ENCODE measurements at places on chromosomes 3 and 15.

DNA sequence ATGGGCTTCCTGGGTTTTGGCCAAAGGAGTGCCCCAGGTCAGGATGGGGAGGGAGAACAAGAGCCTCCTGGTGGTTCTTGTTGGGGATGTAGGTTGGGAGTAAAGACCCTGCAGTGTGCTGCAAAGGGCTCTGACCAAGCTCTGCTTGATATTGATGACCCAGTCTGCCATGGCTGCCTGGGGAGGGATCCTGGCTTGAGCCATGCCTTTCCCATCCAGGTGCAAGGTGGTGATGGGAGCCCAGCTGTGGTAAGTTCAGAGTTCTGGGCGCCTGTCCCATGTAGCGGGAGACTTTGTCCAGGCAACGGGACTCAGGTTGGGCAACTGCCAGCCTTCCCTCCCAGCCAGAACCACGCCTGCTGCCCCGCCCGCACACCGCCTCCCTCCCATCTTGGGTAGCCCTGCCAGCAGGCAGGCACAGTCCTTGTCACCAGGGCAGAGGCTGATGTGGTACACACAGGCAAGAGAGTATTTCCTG lies 2.6 kb downstream of the GNAI2 start:
- no peak for DNase-seq

DNA sequence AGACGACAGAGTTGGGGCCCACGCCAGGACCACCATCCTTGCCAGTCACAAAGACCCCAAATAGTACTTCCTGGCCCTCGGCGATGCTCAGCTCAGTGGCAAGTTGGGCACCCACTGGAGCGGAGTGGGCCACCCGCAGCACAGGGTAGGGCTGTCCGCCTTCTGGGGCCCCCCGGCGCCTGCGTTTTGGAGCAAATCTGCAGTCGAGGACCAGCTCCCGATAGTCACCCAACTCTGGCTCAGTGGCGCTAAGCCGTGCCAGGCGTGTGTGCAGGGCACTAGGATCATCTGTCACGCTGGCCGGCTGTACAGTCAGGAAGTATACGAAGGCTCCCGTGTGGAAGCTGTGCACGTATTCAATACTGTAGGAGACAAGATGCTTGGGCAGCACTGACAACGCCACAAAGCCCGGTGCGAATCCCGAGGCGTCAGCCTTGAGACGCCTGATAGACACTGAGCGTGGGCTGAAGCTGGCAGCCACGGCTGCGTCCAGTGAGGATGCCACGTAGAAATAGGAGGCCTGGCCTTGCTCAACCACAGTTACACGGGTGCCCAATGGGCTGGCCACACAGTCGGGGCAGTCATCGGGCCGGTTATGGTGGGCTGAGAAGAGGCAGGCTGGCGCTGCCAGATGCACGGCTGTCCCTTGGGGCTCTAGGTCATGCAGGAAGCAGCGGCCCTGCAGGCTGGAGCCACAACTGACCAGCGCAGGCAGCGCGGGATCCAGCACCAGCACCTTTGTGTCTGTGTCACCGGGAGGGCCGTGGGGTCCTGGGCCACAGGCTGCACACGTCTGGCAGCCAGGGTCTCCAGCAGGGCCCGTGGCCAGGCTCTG lies 945 bp downstream of the MST1R start:
- no peak for DNase-seq

DNA sequence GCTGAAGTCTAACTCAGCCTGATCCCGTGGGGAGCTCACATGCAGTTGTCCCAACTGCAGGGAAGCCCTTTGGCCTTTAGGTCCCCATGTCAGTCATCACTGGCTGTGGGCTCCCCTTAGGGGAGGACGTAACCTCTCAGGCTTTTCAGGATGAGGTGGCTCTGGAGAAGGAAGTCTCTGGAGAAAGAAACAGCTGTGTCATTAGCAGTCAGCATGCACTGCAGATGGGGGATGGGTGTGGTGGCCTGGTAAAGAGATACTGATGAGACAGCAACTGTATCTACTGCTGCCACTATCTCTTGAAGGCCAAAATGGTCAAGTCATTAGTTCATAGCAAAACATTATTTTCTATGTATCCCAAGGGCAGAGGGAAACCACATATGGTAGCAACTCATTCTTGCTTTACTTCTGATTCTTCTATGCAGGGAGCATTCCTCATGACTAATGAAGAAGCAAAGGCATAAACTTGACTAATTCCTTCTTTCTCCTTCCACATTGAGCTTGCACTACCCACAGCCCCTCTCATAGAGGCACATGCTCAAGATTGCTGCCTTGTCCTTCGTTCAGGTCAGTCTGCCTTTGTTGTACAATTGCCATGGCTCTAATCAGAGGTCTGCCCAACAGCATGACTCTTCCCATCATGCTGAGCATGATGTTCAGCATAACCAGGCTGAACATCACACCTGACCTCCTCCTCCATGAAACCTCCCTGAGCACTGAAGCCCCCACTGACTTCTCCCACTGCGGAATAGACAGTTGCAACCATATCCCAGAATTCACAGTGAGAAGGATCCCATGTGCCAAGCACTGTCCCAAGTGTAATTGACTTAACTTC lies 47.8 kb upstream of the TMEM158 start:
- no peak for DNase-seq

DNA sequence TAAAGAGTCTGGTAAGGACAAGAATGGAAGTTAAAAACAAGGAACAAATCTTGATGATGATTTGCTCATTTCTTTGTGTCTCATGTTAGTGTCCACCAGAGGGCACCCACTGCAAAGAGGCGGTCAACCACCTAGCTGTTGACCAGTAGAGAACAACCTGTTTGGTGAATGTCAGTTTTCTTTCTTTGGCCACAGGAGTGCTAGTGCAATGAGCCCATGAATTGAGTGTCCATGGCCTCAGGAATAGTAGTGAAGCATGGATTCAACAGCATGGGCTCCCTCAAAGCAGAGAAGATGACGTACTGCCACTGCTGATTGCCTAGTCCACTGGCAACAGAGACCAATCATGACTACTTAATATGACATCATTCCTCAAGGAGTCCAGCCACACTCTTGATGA lies 10.7 kb upstream of the CNTN6 start:
- peak; percentile 64 for DNase-seq

GRCh38 chr3:11236588-11237461 lies 35.4 kb upstream of the ATG7 start:
- DNase-seq, result peak; percentile 84

DNA sequence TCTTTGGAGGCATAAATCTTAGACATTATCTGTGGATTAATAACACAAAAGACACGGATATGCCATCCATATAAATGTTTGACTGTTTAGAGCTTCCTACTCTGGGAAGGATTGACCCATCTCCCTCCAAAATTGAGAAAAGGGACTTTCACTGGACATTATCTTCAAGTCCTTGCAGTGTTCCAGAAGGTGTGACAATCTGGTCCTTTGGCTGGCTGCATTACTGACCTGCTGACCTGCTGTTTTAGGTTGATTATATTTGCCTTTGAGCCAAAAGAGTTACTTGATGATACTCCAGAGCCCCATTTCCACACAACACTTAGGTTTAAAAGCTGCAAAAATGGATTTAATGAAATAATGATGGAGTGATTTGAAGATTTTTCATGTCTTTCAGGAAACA lies 504.6 kb downstream of the LPP start:
- no peak for DNase-seq

- DNase-seq, result no peak
These were observed 59.9 kb downstream of the IGF2BP2 start for GRCh38 chr3:185764980-185765370.

DNA sequence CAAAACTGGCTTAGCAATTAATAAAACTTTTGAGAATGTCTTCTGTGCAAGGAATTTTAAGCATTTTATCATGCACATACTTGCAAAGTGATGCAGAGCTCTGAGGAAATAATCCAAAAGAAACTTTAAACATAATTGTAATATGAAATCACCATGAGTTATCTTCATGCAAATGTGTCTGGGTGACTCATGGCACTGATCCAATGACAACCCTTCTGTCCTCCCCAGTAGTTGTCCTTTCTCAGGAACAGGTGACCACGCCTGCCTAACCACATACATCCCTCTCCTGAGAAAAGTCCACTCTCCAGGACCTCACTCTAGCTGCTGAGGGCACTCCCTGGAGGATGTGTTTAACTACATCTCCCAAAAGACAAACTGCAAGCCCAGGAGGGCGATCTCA lies 530.6 kb upstream of the IL12A start:
- peak; percentile 35 for DNase-seq

- no peak for DNase-seq
These were observed 40.8 kb downstream of the MRAS start for GRCh38 chr3:138389144-138389601.

GRCh38 chr15:87118435-87118834 lies 1038.8 kb downstream of the AGBL1 start:
- no peak for DNase-seq

- DNase-seq, result no peak
These were observed 452.0 kb downstream of the GABRG3 start for GRCh38 chr15:27422997-27423396.

DNA sequence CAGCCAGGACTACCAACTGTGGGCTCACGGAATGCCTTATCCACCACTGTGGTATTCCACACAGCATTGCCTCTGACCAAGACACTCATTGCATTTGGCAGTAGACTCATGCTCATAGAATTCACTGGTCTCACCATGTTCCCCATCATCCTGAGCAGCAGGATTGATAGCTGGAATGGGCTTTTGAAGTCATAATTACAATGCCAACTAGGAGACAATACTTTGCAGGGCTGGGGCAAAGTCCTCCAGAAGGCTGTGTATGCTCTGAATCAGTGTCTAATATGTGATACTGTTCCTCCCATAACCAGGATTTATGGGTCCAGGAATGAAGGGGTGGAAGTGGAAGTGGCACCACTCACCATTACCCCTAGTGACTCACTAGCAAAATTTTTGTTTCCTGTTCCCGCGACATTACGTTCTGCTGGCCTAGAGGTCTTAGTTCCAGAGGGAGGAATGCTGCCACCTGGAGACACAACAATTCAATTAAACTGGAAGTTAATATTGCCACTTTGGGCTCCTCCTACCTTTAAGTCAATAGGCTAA lies 58.6 kb upstream of the CCDC80 start:
- DNase-seq, result no peak

GRCh38 chr15:62785881-62786828 lies 256.4 kb upstream of the TPM1 start:
- DNase-seq, result no peak

- no peak for DNase-seq
These were observed 299.9 kb downstream of the MECOM start for GRCh38 chr3:169363318-169364265.

DNA sequence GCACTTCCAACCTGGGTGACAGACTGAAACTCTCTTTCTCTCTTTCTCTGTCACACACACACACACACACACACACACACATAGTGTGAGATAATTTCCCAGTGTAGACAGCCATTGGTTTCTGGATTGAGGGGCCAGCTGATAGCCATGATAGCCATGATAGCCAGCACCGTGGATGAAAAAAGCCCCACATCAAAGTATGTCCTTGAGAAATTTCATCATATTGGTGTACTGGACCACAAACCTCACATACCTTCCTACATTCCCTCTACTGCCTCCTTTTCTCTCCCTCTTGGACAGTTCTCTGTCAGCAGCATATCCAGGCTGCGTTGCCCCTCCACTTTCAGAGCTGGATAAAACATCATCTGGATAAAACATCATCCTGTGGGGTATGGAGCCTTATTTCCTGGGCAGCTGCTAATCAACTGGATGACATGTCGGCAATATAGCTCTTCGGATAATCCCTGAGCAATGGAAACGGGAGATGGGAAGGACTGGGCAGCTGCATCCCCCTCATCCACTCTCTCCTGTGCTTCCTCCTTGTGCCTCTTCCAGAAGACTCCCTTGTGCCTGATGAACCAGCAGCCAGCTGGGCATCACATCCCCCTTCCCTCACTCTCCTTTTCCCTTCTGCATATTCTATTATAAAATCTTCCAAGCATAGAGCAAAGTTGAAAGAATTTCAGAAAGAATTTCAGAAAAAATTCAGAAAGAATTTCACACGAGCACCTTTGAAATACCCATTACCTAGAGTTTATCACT lies 39.3 kb downstream of the GRK7 start:
- no peak for DNase-seq

DNA sequence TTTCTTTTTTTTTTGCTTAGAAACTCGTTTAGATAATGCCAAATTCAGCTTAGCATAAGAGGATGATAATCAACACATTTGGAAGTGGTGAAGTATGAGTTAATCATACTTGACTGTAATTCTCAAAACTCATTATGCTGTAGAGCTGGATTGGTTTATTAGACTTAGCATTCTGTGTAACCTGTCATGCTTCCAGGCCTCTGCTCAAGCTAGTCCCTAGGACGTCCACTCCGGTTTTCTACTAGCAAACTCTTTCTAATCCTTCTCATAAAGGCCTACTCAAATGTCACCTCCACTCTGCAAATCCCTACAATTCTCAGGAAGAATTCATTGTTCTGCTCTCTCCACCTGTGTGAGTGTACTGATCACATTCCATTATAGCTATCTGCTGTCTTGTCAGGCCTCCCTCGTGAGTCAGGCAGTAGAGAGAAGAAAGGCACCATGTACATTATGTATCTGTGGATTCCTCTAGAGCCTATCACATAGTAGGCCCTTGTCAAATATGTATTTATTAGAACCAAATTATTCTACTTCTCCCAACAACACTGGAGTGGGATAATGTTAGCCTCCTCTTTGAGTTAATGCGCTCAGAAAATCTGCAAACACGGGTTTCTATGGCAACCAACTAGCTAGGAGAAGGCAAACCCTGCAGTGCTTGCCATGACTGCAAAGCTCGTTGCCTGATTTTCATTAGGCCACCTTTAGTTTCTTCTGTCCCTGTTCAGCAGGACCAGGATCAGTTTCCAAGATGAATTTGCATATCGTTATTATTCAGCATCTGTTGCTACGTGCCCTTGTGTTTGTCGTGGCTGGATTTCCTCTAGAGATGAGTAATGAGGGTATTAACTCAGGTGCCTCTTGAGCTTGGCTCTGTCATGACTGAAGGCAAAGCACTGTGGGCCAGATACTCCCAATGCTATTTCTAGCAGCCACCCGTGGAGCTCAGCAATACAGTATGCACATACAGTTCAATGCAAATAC lies 30.7 kb downstream of the ATP13A5 start:
- DNase-seq, result peak; percentile 37

DNA sequence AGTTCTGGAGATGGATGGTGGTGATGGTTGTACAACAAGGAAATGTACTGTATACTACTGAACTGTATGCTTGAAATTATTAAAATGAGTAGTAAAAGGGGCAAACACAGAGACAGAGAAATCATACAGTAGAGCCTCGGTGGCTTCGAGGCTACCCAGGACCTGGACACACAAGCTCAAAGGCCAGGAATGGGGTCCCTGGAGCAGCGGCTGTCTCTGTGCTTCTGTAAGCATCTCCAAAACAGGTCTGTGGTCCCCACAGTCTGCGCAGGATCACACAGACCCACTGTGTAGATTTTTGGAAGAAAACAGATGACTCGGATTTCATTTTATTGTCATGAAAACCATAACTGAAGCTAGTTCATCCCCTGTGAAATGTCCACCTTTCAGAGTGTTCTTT lies 39.7 kb downstream of the PGPEP1L start:
- no peak for DNase-seq
